ENCODE measurements at places on chromosomes 12 and 14.

DNA sequence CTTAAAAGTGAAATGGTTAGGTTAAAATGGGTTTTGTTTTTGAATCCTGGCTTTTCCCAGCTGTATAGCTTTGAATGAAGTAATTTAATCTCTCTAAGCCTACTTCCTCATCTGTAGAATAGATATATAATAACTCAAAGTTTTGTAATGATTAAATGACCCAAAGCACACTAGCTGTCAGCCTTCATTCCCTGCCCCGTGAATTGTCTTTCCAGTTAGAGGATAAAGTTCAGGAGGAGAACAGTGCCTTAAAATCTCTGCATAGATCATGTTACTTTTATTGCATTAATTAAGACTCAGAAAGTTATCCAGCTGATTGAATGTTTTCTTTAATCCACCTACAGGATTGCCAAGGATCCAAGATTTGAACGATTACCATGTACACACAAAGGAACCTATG is 19.4 kb downstream of the FCF1 start:
- DNase-seq: no peak

DNA sequence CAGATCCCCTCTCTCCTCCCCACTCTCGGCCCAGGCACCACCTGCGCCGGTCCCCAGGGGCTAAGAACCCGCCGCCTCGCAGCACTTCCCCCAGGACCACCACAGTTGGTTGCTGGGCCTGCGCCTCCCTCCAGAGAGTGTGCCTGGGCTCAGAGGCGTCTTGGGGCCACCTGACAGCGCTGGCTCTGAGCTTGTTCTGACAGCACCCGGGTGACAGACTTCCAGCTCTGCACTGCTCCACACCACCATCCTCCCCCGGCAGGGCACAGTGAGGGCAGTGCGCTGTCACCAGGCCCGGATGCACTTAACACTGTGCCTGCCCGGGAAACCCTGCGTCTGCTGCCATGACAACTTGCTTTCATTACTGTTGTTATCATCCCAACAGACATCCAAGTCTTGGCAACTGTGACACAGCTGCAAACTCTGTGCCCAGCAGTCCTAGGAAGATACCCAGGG is 6.6 kb downstream of the BRF1 start:
- no peak for DNase-seq

GRCh38 chr12:10241290-10241689 is 28.6 kb downstream of the GABARAPL1 start:
- no peak for DNase-seq

DNA sequence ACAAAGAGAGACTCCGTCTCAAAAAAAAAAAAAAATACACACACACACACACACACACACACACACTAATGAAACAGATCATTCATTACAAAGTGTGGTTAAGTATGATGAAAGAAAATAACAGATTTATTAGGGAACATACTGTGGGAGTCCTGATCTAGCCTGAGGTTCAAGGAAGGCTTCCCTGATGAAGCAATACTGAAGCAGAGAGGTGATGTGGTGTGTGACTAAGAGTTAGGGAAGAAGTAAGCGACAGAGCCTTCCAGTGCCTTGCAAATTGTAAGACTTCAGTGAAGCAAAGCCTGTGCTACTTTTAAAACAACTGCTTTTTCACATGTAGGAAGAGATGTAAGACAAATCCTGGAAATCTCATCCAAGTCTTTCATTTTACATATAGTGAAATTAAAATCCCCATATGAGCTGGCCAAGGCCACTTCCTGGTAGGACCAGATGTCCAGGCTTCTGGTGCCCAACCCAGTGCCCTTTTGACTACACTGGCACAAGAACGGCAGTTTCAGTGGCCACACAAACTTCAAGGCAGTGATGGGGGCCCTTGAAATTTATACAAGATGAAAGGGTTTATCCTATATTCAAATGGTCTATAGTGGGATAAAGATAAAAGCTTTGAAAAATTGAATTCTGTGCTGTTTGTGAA is 86.2 kb downstream of the STON2 start:
- no peak for DNase-seq

GRCh38 chr14:43706900-43707299 is 800.2 kb downstream of the FSCB start:
- no peak for DNase-seq

- DNase-seq: no peak
Measured at GRCh38 chr12:32881702-32882101, 14.9 kb downstream of the PKP2 start.

GRCh38 chr14:77303417-77304156 is 17.1 kb downstream of the POMT2 start:
- DNase-seq: no peak

DNA sequence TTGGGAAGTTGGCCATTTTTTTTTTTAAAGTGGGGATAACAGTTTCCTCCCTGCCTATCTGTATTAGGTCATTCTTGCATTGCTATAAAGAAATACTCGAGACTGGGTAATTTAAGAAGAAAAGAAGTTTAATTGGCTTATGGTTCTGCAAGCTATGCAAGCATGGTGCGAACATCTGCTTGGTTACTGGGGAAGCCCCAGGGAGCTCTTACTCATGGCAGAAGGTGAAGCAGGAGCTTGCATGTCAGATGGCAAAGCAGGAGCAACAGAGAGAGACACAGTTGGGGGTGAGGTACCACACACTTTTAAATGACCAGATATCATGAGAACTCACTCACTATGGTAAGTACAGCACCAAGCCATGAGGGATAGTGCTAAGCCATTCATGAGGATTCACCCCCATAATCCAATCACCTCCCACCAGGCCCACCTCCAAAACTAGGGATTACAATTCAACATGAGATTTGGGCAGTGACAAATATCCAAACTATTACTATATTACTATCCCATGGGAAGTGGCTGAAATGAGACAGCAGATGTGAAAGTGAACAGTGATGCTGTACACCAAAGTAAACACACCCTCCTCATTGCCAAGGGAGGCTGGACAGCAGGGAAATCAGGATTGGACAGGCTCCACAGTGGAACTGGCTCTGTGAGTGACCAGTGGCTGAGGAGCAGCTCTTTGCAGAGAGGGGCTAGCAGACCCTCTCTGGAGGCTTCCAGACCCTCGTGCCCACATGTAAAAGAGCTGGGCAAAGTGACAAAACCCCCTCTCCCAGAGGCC is 40.5 kb downstream of the CRACR2A start:
- no peak for DNase-seq
